ENCODE measurements at places on chromosomes 5 and 9.
A peak's percentile ranks its signal among the peaks of the same experiment; 100 is the strongest.

- DNase-seq, result no peak
These were observed 136.4 kb downstream of the SLIT3 start for GRCh38 chr5:169164481-169164925.

- no peak for DNase-seq
These were observed 17.2 kb upstream of the ADAMTSL1 start for GRCh38 chr9:18456624-18457237.

GRCh38 chr5:166365164-166365563 lies 1926.3 kb upstream of the WWC1 start:
- no peak for DNase-seq

DNA sequence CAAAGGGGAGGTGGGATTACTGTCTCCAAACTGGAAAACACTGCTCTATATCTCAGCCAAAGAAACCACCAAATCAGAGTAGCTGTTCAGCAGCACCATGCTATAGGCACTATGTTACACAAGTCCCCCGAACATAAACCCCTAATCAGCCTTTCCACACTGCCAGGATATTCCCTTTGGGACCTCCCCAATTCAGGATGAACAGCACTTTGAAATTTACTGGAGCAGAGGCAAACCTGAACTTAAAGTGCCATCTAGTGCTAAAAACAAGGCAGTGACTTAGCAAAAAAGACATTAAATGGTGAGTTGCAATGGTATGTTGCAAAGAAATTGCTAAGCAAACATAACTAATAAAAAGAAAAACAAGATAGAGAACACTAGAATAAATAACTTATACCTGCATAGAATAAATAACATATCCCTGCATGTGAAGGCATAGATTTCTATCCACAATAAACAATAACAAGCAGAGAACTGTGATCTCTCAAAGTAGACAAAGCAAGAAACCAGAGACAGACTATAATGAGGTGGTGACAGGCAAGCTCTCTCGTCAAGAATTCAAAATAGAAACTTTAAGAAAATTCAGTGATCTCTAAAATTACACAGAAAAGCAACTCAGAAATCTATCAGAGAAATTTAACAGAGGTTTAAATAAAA lies 584.4 kb upstream of the ACO1 start:
- no peak for DNase-seq

DNA sequence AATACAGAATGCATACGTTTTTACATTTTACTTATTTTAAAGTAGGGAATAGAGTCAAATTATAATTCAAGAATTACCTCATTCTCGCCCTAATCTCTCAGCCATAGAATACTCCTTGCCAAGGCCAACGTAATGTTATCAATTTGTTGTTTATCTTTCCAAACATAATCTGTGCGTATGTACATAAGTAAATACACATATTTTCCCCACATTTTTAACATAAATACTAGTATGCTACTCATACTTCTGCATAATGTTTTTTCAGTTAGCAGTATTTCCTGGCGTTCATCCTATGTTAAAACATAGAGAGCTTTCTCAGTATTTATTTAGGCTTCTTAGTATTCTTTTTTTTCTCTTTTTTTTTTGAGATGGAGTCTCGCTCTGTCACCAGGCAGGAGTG lies 28.8 kb downstream of the RBM27 start:
- no peak for DNase-seq

DNA sequence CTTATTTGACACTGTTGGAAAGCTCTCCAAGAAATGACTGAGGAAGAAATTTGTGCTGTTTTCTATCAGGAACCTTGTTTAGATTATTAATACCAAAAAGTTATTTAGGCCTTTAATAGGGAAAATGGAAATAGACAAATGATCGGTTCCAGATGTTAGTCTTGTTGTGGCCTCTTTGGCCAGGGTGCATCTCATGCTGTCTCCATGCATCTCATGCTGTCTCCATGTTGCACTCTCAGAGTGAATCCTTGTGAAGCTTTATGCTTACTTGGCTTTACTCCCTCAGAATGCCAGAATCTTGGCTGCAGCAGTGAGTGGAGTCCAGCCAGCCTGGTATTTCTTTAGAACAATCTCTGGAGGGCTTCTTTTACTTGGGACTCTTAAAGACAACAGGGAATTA lies 185.5 kb downstream of the ARHGAP26 start:
- DNase-seq, result no peak

DNA sequence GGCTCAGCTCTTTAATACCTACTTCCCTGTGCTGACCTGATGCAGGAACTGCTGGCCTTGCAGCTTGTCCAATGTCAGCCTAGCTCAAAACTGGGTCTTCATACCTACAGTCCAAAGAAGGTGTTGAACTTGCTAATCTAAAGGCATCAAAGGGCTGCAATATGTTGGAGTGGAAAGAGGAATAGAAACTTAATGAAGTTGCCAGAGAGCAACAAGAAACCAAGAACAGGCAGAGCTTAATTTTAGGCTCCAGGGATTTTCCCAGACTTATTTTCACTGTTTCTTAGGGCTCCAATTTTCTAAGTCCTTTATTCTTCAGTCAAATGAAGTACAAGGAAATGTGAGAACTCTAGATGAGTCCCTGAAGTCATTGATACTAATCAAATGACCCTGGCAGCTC lies 17.6 kb upstream of the ERCC6L2 start:
- DNase-seq, result no peak

- no peak for DNase-seq
These were observed 28.5 kb upstream of the NKD2 start for GRCh38 chr5:980001-980588.

GRCh38 chr5:158884827-158885518 lies 214.7 kb downstream of the EBF1 start:
- no peak for DNase-seq

DNA sequence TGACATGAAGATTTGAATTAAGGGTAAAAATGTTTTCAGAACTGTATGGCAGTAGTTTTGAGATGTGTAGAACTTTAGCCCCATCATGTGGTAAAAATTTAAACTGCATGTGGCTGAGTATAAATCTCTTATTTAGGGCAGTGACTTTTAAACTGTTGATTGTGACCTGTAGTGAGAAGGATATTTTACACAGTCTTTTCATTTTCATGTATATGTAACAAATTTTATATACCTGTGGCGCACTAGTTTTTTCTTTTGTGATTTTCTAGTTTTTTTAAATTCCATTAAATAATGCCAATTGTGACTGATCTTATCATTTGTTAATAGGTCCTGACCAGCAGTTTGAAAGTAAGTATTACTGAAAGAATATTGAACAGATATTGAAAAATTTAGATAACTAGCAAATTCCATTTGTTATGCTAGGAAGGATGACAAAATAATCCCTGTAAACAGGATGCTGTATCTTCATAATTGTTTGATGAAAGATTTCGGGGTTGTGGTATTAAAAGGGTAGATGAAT lies 47.2 kb downstream of the GPBP1 start:
- DNase-seq, result no peak

GRCh38 chr5:149737355-149737754 lies 7.2 kb downstream of the PPARGC1B start:
- no peak for DNase-seq

DNA sequence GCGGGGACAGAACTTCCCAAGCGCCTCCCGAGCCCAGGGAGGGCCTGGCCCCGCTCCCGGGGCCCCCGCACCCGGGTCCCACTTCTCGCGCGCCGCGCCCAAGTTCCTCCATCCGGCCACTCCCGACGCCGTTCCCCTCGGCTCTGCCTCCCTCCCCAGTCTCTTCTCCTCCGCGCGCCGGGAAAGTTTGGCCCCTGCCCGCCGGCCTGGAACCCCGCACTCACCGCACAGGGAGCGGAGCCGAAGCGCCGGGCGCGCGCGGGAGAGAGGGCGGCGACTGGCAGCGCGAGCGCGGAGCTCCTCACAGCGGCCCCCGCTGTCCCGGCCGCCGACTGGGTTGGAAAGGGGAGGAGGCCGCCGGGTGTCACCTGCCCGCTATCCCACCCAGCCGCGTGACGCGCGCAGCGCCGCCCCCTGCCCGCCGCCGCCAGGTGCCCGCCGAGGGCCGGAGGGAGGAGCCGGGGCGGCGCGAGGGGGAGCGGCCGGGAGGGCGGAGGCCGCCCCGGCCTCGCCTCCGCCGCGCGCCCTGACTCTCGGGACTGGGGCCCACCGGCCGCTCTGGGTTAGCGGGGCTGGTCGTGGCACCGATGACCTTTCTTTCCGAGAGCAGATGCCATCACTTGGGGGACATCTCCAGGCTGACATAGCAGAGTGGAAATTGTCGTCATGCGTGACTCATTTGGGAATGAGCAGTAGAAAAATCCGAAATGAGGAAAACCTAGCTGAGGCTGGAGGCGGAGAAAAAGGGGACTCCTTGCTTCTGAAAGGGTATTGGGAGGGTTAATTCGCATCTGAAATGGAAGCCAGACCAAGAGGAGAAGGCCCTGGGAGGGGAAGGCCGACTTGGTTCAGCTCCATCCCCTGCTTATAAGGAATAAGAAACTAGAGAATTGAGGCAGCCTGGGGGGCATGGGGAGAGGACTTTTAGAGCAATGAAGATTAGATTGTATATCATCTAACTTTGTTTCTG lies at the start of gene ELOVL7:
Gene ELOVL7 (minus strand): TSS at position 334 of the 970 bp plus-strand sequence. CDS start 56,872 bp downstream, outside the sequence.
- peak; percentile 20 for DNase-seq

- DNase-seq, result no peak
These were observed 373 bp downstream of the FBXW5 start for GRCh38 chr9:136944212-136944518.

GRCh38 chr5:68336200-68336599 lies 120.6 kb downstream of the PIK3R1 start:
- DNase-seq, result no peak

GRCh38 chr5:16260000-16260399 lies 80.4 kb upstream of the MARCHF11 start:
- DNase-seq, result no peak

DNA sequence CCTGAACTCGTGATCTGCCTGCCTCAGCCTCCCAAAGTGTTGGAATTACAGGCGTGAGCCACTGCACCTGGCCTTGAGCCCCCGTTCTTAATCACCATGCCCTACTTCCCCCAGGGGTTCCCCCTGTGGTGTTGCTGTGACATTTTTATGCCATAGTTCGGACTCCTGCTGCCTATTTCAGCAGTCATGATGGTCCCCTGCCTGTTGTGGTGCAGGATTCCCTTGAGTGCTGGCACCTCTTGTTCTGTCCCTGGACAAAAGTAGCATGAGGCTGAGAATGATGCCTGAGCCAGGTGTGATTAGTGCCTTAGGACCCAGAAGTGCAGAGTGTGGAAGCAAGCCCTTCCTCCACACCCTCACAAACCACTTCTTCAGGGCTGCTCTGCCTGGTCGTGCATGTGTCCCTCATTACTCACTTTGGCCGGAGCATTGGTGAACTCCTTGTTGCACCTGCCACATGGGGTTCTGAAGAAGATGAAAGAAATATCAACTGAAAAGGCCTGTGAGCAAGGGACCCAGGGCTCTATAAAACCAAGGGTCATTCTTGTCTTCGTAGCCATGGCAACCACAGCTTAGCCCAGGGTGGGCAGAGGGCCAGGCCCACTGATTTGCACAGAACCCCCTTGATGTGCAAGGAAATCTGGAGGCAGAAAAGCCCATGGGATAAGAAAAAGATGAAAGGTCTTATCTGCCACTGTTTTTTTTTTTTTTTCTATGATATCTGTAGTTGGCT lies 228.0 kb downstream of the NTRK2 start:
- DNase-seq, result no peak

DNA sequence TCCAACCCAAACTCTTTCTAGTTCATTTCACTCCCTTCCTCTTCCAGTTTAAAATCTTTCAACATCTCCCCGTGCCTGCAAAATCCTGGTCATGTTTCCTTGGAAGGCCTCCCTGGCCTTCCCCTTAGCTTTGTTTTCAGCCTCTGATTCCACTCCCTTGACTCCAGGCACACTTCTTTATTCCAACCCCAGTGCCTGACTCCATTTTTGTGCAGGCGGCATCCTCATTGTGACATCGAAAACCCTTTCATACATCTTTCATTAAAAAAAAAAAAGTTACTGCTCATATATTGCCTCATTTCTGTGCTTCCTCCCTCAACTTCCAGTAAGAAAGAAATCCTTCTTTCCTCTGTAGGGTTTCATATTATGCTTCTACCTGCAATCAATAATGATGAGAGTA lies 7.1 kb upstream of the TNFSF8 start:
- DNase-seq, result no peak

DNA sequence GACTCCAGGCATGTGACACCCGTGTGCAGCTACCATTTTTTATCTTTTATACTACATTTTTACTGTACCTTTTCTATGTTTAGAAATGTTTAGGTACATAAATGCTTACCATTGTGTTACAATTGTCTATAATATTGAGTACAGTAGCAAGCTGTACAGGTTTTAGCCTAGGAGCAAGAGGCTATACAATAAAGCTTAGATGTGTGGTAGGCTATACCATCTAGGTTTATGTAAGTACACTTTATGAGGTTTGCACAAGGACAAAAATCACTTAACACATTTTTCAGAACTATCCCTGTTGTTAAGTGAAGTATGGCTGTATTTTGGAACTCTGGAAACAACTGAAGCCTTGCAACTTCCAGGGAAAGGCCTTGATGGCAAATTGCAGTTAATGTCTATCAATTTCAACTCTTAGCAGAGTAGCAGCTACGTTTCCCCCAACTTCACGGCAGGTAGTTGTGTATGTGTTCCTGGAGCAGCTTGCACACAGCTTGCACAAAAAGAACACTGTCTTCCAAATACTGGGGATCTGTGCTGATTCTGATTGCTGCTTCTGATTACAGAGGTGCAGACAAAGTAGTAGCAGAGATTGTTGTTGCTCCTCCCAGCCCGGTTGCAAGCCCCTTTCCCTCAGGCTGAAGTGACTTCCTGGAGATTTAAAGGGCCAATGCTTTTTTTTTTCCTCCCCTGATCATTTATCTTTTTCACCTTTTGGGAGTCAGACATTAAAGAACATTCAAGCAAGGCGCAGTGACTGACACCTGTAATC lies 30.0 kb downstream of the SIL1 start:
- no peak for DNase-seq

DNA sequence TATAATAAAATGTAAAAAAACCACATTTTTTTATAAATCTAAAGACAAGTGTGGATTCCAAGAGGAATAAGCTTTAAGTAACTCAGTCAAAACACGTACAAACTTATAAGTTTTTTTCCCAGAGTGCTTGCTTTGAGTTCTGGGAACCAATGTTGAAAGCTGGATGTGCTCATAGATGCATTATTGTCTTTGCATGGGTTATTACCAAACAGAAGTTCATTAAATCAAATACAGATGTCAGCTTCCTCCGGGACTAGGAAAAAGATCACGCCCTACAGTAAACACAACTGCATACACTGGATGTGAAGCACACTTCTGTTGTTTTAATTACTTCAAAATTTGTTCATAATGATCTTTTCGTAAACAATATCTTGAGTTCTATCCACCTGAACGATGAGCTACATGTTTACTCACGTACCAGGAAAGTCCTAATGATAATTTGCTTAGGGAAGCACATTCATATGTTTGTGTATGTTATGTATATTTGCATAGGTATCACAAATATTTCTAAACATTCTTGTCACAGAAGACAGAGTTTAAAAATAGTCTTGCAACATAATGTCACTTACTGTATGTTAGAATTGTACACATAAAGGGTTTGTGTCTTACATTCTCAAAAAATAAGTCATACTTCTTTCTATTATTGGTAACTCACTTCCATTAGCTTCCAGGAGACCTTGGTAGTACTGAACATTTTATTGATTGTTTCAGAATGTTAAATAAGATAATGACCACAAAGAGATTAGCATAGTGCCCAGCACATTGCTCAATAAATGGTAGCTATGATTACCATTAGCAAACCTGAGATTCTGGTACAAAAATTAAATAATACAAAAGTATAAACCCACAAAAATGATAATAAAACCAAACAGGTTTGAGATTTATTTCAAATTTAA lies 427.4 kb downstream of the CETN3 start:
- DNase-seq, result no peak

- no peak for DNase-seq
These were observed 133.4 kb downstream of the FER start for GRCh38 chr5:108881133-108881532.

Data from CD8-positive, alpha-beta T cell (primary cell).